ENCODE measurements at places on chromosomes 2 and 18. TPM values are rescaled to one million over a fixed set of nuclear protein-coding genes. Genes with fewer than 3 reads are reported as not detected.
A peak's percentile ranks its signal among the peaks of the same experiment; 100 is the strongest.

Gene ATL2
- total RNA-seq: 62.6 TPM

Gene KCTD1
- 4.7 TPM for total RNA-seq

Gene HOXD9
- not detected for total RNA-seq

Gene RNF103
- 10.0 TPM for total RNA-seq

Gene CTAGE1
- total RNA-seq: under 0.01 TPM

DNA sequence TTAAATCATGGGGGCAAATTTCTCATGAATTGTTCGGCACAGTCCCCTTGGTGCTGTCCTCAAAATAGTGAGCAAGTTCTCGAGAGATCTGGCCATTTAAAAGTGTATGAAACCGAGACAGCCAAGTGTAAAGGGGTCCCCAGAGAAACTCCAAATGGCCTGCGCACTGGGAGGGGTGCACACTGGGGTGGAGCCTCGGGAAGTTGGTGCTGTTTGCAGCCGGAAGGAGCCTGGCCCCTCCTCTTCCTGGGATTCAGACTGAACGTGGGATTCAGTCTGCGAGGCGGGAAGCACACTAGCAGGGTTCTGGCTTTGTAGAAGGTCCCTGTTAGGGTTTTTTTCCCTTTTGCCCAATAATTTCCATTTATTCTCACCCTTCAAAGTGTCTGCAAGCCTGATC, 48.8 kb downstream of the RABL2A start:
- DNase-seq: no peak

DNA sequence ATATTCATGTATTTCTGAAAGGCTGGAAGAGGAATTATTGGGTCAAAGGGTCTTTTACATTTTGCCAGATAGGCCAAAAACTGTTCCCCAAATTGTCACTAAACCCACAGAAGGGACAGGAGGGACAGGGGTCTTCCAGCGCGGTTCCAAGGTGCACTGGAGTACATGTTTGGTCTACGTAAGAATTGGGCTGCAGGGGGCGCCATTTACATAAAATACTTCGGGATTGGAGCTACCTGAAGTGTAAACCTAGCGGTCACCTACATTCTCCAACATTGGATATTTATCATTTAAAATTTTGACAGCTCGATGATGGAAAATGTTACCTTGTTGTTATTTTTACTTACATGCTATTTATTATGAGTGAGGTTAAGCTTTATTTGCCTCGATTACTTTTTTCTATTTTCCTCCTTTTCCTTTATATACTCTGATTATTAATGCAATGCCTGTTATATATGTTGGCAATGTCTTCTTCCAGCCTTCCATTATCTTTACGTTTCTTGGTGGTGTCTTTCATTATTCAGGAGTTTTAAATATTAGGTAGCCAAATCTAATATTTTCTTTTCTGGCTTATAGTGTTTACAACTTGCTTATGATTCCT, 43.0 kb upstream of the RAB6C start:
- no peak for DNase-seq

GRCh38 chr2:36088716-36089328, 266.8 kb upstream of the CRIM1 start:
- DNase-seq: no peak

GRCh38 chr18:58495207-58495606, 133.7 kb downstream of the ALPK2 start:
- DNase-seq: peak; percentile 30

- no peak for DNase-seq
Observed at GRCh38 chr2:102736110-102736409, 25.8 kb upstream of the TMEM182 start.

DNA sequence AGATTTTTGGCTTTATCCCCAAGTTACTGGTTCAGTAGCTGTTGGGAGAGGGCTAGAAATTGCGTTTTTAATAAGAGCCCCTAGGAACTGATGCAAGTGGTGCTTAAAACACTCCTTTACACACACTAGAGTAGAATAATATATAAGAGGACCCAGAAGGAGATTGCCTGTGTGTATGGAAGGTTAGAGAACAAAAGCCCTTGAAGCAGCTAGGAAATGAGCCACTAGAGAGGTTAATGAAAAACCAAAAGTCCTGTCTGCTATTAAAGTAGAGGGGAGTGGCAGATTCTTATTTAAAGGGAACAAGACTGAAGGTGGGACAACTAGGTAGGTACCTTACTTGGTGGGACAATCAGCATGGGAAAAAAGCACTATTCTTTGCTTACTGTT, 14.4 kb upstream of the SLC39A10 start:
- DNase-seq: no peak

- DNase-seq: no peak
Observed at GRCh38 chr2:33011941-33012340, 65.2 kb downstream of the LTBP1 start.

DNA sequence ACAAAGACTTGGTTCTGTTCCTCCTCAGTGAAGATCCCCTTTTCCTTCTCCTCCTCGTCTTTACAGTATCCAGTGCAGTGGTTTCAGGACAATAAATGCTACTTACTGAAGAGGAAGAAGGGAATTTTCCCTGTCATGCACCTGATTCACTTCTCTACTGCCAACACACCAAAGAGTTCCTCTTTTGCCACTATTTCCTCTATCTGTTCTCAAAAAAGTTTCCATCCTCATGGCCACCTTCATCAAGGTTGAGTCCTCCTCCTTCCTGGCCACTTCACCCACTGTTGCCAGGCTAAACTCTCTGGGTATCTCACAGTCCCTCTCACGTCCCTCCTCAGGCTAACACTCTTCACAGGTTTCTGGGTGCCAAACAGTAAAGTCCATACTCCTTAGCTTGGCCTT, 41.7 kb downstream of the PLEKHM3 start:
- no peak for DNase-seq

DNA sequence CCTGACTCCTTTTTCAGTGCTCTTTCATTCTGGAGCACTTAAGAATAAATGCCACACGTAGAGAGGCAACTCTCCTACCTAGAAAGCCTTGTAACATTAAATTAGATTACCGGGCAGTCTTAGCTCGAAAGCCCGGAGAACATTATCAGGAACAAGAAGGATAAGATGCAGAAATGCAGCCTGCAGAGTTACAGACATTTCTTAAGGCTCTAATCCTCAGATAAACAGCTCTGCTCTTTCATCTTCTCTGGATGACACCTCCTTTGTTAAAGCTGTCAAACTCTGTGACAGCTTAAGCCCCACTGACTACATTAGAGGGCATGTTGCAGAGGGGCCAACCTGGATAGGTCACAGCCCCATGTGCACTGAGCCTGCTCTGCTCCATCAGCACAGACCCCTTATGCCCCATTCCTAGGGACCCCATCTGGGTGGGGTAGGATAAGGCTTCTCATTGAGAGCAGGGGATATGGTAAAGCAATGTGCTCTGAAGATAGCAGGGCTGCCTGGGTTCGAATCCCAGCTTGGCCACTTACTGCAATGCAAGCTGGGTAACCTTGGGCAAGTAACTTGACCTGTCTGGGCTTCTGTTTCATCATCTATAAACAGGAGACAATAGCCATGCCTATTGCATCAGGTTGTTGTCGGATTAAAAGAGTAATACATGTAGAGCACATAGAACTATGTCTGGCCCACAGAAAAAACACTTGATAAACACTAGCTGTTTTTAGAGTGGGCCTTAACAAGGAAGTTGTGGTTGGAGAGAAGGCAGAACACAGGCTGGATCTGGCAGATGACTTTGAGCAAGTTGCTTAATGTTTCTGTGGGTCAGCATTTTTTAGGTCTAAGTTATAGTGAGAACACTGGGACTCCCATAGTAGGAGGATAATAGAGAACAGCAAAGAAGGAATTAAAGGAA, 111.4 kb downstream of the THNSL2 start:
- no peak for DNase-seq

DNA sequence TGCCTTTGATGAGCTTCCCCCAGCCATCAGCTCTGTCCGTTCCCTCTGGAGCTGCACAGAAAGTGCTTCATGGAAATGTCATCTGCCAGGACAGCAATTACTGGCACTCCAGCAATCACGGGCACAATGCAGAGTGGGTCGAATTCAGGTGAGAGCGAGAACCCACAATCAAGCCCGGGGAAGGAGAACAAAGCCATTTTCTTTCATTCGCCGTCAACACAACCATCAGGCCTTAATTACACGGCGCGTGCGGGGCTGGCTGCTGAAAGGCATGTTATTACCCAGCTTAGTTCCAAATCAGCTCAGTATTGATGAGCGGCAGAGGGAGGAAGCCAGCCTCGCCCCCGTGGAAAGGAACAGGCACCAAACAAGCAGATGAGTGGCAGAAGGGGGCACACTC, 143.9 kb downstream of the MYT1L start:
- no peak for DNase-seq

- peak; percentile 54 for DNase-seq
Observed at GRCh38 chr2:181780047-181780651, 99.8 kb upstream of the NEUROD1 start.

DNA sequence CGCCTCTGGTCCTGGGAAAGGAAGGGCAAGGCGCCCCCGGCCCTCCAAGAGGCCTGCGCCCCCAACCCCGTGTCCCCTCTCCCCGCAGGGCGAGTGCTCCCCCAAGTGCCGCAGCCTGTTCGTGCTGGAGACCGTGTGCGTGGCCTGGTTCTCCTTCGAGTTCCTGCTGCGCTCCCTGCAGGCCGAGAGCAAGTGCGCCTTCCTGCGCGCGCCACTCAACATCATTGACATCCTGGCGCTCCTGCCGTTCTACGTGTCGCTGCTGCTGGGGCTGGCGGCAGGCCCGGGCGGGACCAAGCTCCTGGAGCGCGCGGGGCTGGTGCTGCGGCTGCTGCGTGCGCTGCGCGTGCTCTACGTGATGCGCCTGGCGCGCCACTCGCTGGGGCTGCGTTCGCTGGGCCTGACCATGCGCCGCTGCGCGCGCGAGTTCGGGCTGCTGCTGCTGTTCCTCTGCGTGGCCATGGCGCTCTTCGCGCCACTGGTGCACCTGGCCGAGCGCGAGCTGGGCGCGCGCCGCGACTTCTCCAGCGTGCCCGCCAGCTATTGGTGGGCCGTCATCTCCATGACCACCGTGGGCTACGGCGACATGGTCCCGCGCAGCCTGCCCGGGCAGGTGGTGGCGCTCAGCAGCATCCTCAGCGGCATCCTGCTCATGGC, 52.4 kb downstream of the SLC66A2 start:
- DNase-seq: no peak

DNA sequence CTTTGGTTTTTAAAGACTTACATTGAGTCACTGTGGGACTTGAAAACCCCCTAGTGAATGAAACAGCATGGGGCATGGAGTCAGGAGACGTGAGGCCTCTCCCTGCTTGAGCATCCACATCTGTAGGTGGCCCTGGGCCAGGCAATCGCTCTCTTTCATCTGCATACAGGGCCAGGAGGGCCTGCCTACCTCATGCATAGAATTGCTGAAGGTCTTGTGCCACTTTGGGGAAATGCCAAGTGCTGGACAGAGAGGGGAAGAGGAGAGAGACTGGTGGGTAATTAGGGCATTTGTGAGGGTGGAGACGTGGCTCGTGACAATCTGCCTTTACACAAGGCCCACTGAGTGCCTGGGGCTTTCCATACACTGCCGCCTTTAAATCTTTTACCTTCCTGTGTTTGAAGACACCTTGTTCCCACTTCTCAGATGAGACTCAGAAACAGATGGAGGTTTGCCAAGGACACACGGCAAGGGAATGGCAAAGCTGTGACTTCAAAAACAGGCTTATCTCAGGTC, 322.2 kb upstream of the HS6ST1 start:
- no peak for DNase-seq

DNA sequence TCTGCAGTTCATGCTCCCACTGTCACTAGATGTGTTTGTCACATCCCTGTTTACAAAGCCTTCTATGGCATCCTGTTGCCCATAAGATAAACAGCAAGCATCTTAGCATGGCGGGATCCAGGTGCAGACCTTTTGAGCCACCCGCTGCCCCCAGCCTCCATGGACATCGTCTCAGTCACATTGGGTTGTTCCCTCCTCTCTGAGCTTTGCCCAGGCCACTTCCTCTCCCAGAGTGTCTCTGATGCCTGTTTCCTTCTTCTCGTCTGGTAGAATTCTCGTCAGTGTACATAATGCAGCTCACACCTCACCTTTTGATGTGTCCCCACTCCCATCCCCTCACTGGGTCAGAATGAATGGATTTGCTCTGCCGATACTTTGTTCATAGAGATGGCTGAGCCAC, 239.0 kb upstream of the APCDD1 start:
- DNase-seq: no peak

DNA sequence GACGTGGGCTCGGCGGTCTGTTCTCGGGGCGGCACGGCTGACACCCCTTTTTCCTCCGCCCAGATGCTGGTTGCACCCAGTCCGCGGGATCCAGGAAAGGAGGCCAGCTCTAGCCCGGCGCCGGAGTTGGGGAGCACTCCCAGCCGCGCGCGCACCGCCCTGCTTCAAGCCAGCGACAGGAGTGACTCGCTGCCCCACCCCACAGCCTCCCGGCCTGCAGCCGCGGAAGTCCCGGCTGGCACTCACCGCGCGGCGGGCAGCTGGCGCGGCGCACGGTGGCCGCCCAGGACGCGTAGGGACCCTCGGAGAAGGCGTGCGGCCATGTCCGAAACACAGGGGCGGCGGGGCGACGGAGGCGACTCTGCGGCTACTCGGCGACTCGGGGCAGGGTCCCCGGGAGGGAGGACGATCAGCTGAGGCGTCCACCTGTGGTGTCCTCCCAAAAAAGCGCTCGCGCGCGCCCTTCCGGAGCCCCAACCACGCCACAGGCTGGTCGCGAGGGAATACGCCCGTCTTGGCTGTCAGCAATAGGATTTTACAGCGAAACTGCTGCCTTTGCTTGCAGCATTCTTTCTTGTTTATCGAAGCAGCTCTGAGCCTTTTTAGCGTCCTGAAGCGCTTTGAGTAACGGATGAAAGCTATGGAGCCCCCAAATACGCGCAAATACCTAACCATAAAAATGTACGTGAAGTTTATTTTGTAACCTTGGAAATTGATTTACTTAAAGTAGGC, at the start of gene ACADL:
Gene ACADL (minus strand): TSS at position 507 of the 732 bp plus-strand sequence. CDS start 184 bp downstream, at position 323.
- DNase-seq: no peak

GRCh38 chr2:144194326-144195071, 325.4 kb downstream of the ZEB2 start:
- DNase-seq: no peak

DNA sequence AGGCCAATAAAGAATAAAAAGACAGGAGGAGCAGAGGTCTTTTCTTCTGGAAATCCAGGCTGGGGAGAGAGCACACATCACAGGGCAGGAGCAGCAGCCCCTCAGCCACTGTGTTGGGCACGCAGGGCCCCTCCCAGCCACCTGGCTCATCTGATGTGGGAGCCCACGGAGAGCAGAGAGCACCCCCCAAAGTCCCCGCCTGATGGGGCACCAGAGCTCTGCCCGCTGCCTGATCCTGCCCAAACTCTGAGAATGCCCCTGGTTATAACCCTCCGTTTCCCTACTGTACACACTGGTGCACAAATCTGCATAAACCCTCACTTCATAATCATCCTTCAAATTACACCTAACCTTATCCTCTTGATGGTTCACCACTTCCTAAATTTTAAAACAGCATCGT, 111.3 kb downstream of the HDAC4 start:
- DNase-seq: no peak
